ENCODE measurements at places on chromosomes 1 and 21.

DNA sequence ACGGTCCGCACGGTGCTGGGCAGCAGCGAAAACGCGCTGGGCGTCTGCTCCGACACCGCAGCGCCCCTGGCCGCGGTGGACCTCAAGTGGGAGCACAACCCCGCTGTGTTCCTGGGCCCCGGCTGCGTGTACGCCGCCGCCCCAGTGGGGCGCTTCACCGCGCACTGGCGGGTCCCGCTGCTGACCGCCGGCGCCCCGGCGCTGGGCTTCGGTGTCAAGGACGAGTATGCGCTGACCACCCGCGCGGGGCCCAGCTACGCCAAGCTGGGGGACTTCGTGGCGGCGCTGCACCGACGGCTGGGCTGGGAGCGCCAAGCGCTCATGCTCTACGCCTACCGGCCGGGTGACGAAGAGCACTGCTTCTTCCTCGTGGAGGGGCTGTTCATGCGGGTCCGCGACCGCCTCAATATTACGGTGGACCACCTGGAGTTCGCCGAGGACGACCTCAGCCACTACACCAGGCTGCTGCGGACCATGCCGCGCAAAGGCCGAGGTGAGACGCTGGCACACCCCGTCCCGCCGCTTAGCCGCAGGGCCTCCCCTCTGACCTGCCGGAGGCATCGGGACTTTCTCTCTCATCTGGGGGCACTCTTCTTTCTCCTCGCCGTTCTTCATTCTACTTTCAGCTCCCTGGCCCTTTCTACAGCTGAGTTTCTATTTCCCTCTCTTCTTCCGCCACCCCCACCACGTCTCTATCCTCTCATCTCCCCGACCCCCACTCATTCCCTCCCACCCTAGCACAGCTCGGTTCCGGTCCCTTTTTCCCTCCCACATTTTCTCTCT is 1.0 kb downstream of the NPR1 start:
- no peak for DNase-seq

DNA sequence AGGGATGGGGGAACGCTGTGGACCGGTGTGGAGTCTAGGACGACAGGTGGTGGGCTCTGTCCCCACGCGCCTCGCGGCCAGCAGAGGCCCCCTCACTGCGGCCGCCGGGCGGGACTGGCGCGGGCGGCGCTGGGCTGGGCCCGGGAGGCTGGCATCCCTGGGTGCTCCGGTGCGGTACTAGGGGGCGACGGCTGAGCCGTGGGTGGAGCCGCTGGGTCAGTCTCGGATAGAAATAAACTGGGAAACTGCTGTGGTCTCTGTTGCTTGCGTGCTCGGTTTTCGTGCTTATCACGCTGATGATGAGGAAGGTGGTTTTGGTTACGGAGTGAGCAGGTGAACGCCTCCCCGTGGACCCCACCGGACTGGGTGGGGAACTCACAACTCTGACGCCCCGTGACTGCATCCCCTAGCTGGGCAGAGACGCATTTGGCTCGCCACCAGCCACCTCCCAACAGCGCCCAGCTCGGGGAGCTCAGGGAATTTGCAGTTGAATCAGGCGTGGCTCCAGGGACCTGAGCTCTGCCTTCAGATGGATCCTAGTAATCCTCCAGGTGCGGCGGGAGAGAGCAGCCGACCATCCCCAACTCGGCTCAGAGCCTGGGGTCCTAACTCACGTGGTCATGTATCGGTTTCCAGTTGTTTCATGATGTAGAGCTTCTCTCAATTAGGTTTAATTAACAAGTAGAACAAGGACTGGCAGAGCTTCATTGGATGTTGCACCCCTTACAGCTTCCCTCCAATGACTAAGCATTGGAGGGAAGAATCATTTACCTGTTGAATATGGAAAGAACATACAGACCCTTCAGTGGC is 32.1 kb downstream of the HSD17B7 start:
- no peak for DNase-seq

DNA sequence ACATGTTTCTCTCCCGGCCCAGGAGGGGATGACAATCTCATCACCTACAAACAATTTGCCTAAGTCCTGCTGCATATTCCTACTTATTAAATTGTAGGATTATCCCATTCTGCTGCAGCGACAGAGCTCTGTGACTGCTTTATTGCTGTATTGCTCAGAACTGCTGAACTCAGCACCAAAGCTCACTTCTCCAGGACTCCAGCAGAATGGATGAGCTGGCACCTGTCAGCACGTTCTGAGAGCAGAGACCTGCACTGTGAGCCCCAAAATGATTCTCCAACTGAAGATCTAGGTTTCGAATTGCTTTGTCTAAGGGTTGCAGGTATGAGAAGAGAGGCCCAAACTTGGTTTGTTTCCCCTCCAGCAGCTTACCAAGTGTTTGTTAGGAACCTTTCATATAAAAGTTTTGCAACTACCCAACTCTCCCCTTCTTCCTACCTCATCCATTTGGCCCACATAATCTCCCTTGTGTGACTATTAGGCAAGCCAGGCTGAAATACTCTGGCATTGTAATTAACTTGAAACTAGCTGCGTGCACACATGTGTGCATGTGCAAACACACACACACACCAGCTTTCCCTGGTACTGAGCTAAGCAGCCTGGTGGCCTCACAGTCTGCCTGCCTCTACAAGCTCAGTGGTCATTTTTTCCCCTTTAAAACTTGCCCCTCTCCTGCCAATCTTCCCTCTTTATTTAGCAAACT is 161.4 kb upstream of the CAMK1G start:
- DNase-seq = no peak

- no peak for DNase-seq
These were observed 64.5 kb downstream of the BCAR3 start for GRCh38 chr1:93616996-93617669.

- DNase-seq = peak; percentile 90
These were observed at the start of gene IRF2BP2 for GRCh38 chr1:234610061-234610665. IRF2BP2 (minus strand) TSS chr1:234610178; CDS start chr1:234609494, 684 bp downstream.

DNA sequence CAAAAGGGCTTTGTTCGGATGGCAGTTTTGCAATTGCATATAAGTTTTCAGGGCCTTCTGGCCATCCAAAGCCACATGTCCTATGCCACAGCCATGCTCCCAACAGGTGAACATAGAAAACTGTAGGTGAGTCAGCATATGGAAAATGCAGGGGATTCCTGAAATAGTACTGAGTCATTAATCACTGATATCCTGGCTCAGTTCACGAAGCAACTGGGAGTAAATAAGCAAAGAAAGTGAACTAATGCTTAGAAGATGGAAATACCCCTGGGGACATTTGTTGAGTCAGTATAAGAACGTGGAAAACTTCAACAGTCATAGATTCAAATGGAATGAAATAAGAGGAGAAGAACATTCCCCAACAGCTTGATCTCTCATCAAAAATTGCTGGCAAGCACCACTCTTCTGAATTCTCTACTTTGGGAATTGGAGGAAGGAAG is 148.9 kb upstream of the RUNX1 start:
- no peak for DNase-seq

DNA sequence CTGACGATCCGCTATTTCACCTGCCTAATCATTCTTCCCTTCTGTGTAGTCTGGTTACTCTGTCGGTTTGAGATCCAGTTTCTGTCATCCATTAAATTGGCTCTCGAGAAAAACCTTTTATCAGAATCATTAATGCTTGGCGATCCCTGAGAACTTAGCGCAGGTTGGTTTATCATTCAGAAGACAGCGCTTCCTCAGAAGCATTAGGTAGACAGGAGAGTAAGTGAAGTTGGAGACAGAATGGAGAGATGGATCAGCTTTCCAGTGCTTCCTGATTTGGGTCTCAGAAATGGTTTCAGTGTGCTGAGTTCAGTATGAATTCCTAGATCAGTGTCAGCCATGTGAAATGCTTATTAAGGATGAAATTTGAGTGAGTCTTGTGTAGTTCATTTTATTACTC is 1.3 kb downstream of the USP1 start:
- no peak for DNase-seq

DNA sequence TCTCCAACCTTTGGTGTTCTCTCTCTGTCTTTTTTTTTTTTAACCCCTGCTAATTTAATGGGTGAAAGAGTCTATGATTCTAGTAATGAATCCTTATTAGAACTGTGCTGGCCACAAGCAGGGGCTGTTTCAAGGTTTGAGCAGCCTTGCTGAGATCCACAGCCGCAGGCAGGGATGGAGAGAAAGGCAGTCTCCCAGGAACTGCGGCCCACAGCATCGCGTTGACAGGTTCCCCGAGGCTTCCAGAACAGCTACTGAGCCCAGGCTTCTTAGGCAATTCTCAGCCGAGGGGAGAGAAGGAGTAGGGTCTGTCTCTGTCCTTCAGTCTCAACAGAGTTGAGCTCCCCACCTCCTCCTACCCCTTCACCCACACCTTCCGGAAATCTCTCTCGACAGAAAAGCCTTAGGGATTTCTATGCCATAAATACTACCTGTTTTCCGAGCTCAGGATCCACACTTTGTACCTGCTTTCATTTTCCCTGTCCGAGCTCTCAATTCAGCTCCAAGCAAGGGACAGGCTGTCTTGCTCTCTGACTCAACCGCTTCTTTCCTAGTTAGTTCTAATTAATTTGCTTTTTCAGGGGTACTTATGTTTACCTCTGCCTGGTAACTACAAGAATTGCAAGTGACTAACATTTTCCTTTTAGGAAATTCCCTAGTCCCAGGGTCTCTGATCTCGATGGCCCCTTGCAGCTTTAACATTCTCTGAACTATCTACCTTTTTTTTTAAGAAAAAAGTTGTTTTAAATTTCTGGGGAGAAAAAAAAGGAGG is 6.7 kb upstream of the CASZ1 start:
- DNase-seq = no peak

DNA sequence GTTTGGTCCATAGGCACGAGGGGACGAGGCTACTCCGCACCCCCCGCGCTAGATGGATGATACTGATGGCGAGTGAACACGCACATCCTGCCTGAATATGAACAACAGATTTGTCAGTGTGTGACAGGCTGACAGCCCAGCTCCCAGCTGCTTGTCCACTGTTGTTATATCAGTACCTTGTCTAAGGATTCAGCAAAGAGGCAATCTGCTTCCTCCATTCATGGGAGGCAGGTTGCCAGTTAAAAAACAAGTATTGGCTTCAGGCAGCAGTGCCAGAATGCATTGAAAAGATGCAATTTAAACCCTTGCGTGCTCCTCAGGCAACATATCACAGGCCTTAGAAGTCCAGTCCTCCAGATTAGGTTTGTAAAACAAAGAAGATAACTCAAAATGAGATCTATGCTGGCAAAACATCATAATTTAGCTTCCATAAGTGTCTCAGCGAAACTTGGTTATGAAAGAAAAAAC is 223.3 kb downstream of the GPATCH2 start:
- no peak for DNase-seq

- DNase-seq = no peak
These were observed 81.0 kb upstream of the SGIP1 start for GRCh38 chr1:66452982-66453381.

GRCh38 chr1:175124861-175125260 is 57.2 kb downstream of the TNN start:
- DNase-seq = no peak

GRCh38 chr1:10867138-10867721 is 70.8 kb upstream of the CASZ1 start:
- peak; percentile 69 for DNase-seq

DNA sequence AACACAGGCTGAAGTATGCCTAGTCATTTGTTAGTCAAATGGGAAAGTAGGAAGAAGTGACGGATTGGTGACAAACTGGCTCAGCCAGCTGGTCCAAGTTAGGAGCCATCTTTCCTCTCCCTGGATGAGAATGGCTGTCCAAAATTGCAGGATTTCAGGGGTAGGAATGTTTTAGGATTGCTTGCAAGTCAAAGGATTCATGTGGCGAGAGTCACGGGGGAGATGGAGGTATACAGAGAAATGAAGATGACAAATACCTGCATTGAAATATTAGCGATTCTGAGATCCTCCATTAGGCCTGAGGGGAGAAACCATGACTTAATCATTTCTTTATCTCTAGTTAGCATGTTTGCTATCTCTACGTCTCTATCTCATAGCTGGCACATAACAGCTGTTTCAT is 41.8 kb upstream of the PIGC start:
- DNase-seq = no peak

DNA sequence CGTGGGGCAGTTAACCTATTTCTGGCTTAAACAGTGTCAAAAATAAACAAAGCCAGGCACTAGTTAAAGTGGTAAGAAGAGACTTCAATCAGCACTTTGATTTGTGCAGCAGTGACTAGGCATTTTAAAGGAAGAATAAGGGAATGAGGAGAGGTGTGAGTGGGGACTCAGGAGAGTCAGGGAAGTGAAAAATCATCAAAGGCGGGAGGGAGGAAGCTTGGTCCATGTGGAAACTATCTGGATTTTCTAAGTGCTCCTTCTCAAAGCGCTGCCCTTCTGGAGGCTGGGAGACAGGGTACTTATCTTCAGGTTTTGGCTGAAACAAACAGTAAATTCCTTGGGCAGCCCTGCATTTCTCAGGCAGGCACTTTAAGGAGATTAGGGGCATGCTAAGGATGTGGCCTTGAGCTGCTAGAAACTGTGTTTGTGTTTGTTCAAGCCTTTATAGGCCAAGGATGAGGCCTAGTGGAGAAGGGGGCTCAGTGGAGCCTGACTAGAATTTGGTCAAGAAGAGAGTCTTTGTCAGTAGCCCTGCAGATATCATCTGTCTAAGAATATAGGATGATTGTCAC is 486.5 kb downstream of the SIPA1L2 start:
- DNase-seq = no peak

DNA sequence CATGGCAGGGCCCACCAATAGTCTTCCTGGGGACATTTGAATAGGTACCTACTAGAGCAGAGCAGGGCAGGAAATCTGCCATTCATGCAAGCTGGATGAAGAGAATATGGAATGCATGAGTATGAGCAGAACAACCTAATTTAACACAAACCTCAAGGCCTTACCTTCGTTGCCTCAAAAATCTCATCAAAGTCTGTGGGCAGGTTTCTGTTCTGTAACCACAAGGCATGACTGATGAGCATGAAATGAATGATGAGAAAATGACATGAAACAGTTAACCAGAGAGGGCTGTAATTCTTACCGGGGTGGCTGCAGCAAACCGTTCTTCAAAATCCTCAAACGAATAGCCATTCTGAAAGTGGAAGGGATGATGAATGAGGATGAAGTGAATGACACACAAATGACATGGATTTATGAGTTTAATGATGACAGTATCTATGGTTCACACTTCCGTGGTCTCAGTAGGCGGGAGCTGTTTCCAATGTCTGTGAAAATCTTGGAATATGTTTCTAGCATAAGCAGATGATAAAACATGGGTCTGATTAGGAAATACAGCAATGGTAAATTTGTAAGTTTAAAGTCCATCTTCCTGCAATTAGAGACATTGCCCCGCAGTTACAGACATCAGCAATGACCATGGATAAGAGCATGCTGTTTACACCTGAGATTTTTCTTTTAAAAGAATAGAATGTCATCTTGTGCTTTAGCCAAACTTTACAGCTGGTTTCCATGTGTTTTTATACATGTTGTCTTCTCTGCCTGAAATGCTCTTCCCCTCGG is 67.6 kb upstream of the C8B start:
- DNase-seq = no peak

GRCh38 chr1:79695138-79695537 is 688.6 kb upstream of the ADGRL4 start:
- DNase-seq = no peak

DNA sequence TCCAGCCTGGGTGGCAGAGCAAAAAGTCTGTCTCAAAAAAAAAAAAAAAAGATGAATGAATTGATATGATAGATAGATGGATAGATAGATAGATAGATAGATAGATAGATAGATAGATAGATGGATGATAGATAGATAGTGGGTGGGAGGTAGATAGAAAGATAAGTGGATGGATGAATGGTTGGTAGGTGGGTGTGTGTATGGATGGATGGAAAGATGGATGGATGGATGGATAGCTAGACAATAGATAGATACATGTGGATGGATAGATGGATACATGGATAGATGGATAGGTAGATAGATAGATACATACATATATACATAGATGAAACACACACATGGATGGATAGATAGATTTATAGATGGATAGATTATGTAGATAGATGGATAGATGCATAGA is 28.5 kb downstream of the TRPM2 start:
- DNase-seq = no peak

Data from T-cell (primary cell).